Transverse colon (tissue), 4 donors: ENCODE measurements at places on chromosomes 4 and X. TPM values are rescaled to one million over a fixed set of nuclear protein-coding genes. Genes with fewer than 3 reads are reported as not detected.
A peak's percentile ranks its signal among the peaks of the same experiment; 100 is the strongest.

GRCh38 chr4:153647975-153648374 lies 36.1 kb upstream of the TLR2 start:
- DNase-seq, result no peak
- H3K4me3 ChIP-seq, result no peak overlapping the region
- no peaks in the 10 kb centered on the region for H3K27me3 ChIP-seq
- H3K4me1 ChIP-seq, result no peaks in the 10 kb centered on the region

GRCh38 chr4:147370881-147371280 lies 110.0 kb upstream of the EDNRA start:
- H3K4me3 ChIP-seq, result no peak overlapping the region
- H3K27ac ChIP-seq, result peak overlapping the region; percentile 76
- H3K36me3 ChIP-seq, result no peaks in the 10 kb centered on the region
- H3K27me3 ChIP-seq, result no peaks in the 10 kb centered on the region
- H3K4me1 ChIP-seq, result peaks cover 14% of the 10 kb centered on the region

- no peak overlapping the region for H3K4me3 ChIP-seq
- peak overlapping the region; percentile 17 for H3K27ac ChIP-seq
- H3K36me3 ChIP-seq, result peaks cover 14% of the 10 kb centered on the region
- no peaks in the 10 kb centered on the region for H3K4me1 ChIP-seq
These were observed 35.8 kb downstream of the CPEB2 start for GRCh38 chr4:15037923-15038541.

GRCh38 chrX:1011691-1012283 lies 200.7 kb downstream of the CRLF2 start:
- no peak for DNase-seq
- H3K36me3 ChIP-seq, result no peaks in the 10 kb centered on the region
- H3K4me3 ChIP-seq, result no peak overlapping the region
- no peak overlapping the region for H3K27ac ChIP-seq

GRCh38 chr4:104344342-104344980 lies 150.2 kb downstream of the CXXC4 start:
- no peaks in the 10 kb centered on the region for H3K4me1 ChIP-seq
- H3K27me3 ChIP-seq, result no peaks in the 10 kb centered on the region
- no peak overlapping the region for H3K27ac ChIP-seq
- no peak for DNase-seq
- no peak overlapping the region for H3K4me3 ChIP-seq

DNA sequence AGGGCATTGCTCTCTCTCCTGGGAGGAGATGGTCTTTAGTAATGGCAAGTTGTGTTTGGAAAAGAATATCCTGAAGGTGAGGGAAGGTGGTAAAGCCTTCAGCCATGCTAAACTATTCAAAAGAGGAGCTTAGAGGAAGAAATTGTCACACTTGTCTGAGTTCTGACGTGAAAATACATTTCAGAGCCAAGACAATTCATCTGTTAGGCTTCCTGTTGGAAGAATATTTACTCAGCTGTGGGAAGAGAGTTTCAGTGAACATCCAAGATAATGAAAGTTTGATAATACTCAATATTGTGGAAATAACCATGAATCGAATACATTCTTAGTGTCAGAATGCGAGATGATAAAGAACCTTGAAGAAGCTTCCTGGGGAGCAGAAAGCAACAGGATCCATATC lies 143.3 kb downstream of the GPAT3 start:
- H3K36me3 ChIP-seq, result no peaks in the 10 kb centered on the region
- no peak overlapping the region for H3K27ac ChIP-seq
- H3K27me3 ChIP-seq, result peaks cover 10% of the 10 kb centered on the region
- no peaks in the 10 kb centered on the region for H3K4me1 ChIP-seq
- no peak overlapping the region for H3K4me3 ChIP-seq

DNA sequence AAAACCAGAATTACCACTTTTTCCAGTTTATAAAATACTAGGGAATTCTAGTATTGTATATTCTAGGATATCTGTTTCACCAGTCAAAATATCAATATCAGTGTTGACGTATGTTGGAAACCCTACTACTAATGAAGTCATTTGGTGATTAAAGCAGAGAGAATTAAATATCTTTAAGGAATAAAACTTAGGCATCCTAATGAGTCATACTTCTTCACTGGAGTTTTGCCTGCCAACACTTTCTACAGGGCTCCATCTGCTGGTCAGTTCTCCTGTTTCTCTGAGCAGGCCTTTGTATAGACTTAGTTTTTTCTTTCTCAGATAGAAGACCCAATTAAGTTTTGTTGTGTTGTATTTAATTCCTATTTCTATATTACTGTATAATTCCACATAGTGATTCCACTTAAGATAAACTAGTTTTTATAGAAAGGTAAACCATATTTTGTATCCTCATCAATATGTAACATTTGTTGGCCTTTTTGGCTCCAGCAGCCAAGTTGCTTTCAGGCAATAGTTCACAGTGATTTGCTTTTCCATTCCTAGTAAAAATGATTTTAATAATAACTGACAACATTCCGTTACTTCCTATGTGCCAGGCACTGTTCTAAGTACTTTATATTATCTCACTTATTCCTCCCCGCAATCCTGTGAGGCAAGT lies 3.5 kb downstream of the AP1AR start:
- H3K4me1 ChIP-seq, result peaks cover 26% of the 10 kb centered on the region
- no peaks in the 10 kb centered on the region for H3K36me3 ChIP-seq
- no peaks in the 10 kb centered on the region for H3K27me3 ChIP-seq
- H3K27ac ChIP-seq, result no peak overlapping the region
- DNase-seq, result peak; percentile 76
- H3K4me3 ChIP-seq, result no peak overlapping the region

The LUZP4 gene
- not detected for total RNA-seq

The NWD2 gene
- total RNA-seq, result not detected
